ENCODE measurements at places on chromosomes 6 and 20.

DNA sequence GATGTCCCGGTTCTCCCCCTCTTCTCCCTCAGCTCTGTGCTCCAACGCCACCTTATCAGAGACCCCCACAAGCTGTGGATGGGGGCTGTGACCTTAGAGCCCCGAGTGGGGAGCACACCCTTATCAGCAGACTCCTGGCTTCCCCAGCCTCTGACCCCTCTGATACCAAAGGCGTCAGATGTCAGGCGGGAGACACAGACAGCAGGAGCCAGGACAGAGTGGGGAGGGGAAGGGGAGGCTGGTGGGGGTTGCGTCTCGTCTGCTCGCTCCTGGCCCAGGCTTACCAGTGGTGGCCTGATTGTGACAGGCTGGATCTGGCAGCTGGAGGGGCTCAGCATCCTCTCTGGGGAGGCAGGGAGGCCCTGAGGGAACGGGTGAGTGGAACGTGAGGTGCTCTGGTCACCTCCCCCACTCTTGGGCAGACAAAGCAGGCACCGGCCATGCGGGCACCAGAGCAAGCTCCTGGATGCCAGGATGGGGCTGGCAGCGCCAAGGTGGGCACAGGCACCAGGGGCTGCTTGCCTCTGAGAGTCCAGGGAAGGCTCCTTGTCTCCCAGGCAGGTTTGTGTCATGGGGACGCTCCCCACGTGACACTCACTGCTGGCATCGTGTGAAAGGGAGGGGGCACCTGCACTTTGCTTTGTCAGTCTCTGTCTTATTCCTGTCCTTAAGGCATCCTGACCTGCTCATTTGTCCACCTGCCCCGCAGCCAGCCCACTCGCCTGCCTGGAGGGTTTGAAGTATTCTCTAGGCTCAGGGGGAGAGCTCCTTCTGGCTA lies 27.8 kb upstream of the GATA5 start:
- DNase-seq: no peak

DNA sequence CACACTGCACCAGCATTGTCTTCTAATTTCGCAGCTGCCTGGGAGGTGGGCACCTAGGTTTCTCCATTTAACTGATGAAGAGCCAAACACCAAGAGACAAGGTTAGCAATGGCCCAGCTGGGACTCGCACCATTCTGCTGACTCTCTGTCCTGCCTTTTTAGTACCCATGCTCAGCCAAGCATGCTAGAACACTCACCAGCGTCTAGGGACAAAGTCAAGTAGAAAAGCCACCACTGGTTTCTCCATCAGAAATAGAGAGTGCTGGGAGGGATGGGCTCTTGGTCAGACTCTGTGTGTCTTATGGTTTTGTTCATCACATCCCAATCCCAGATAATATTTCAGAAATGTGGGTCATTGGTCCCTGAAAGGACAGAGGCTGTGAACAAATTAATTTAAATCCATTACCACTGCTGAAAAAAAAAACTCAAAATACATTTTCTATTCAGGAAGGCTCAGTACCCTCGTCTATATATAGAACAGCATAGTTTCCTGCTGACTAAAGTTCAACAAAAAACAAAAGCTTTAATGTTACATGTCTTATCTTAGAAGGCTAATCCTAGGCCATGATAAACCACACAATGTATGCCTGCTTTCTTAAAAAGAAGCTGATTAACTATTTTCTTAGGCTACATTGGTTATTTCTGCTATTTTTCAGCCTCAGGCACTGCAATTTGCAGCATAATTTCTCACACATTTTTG lies 111.0 kb downstream of the TBC1D7 start:
- DNase-seq: no peak

- DNase-seq: no peak
Observed at GRCh38 chr6:39577446-39578165, 147.6 kb downstream of the KIF6 start.

DNA sequence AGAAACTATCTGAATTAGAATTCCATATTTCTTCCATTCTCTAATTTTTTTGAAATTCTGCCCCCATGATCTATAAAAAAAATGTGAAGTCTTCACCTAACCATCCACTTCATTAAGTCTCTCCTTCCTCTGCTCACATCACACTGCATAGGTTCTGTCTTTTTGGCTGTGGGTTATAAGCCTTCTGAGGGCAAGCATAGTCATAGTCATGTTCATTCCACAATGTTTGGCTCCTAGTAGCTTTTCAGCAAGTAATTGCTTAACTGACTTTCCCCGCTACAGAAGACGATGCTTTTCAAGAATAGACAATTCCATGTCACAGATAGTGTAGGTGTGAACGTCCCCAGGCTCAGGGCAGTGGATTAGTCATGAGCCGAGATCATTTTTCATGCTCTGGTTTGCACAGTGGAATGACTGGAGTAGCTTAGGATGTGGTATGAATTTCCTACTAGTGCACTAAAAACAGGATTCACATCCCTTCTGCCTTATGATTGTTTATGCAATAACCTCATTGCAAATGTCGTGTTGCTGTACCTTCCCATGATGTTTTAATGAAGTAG lies 29.1 kb downstream of the WRNIP1 start:
- no peak for DNase-seq

- DNase-seq: no peak
Observed at GRCh38 chr6:157985378-157986155, 3.9 kb downstream of the SYNJ2 start.

DNA sequence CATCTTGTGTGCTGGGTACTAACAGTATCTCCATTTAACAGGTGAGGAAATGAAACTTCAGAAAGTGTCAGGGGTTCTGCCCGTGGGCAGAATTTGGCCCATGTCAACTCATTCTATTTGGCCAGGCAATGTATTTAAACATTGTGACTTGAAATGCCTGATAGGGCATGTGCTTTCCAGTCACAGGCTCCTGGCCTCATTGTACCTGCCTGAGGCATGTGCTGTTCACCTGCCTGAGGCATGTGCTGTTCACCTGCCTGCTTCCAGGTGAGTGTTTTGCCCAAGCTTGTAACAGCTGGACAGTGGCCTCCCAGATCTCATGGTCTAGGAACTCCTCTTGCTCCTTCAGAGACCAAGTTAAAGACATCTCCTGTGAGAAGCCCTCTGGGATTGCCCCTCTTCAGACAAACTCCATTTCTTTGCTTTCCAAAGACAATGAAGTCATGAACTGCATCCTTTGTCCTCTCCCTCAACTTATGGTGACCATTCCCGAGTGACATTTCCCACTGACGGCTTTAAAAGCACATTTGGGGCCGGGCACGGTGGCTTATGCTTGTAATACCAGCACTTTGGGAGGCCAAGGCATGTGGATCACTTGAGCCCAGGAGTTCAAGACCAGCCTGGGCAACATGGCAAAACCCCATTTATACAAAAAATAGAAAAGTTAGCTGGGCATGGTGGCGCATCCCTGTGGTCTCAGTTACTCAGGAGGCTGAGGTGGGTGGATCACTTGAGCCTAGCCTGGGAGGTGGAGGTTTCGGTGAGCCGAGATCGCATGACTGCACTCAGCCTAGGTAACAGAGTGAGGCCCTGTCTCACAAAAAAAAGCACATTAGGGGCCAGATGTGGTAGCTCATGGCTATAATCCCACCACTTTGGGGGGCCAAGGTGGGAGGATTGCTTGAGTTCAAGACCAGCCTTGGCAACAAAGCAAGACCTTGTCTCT lies 48.7 kb downstream of the BCAS4 start:
- DNase-seq: no peak

GRCh38 chr6:14274546-14275492 lies 157.2 kb downstream of the CD83 start:
- DNase-seq: no peak

GRCh38 chr20:3067139-3068014 lies 4.0 kb upstream of the OXT start:
- DNase-seq: no peak

- DNase-seq: peak; percentile 33
Observed at GRCh38 chr6:167706313-167707109, 120.2 kb upstream of the AFDN start.

GRCh38 chr20:53872561-53873229 lies 197.7 kb downstream of the BCAS1 start:
- DNase-seq: peak; percentile 70

DNA sequence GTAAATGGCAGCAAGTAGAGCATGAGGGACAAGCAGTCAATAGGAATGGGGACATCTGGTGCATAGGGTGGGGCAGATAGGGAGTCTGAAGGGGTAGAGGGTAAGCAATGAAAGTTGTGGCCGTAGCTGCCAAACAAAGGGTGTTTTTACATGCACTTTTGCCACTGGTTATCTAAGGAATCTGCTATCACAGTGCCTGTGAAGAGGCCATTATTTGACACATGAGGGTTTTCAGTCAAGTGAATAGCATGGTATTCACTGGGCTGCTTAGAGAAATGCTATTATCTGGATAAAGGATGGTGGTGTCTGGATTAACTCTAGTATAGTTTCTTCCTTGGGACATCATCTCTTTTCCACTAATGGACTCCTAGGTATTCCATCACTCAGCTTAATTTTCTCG lies 118.2 kb downstream of the CARMIL1 start:
- no peak for DNase-seq

- no peak for DNase-seq
Observed at GRCh38 chr20:41390889-41391288, 24.3 kb upstream of the EMILIN3 start.

DNA sequence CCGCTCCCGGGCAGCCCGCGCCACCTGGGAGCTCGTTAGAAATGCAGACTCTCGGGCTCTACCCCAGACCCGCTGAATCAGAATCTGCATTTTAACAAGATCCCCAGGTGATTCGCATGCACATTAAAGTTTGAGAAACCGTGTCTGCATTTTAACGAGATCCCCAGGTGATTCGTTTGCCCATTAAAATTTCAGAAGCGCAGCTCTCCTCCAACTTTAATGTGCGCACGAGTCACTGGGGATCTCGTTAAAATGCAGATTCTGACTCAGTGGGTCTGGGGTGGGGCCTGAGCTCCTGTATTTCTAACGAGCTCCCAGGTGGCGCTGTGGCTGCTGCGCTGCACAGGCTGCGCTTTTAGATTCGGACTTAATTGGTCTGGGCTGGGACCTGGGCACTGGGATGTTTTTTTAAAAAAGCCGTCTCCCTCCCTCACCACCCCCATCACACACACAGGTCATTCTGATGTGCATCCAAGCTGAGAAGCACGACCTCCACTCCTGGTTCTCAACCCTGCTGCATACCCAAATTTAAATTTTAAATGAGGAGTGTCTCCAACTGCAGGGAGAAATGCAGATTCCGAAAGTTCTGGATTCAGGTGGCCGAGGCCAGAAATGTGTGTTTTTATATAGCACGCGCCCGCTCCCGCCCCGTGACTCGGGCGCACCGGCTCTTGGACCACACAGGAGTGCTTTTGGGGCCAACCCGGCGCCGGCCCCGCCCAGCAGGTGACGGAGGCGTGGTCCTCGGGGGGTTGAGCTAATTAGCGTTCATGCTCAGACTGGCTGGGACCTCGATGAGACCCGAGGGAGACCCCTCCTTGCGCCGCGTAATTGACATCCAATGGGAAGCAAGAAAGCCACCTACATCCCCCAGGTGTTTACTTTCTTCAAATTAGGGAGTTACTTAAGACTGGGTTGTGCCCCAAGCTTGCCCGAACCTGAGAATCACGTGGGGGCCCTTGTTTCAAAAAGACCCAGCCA lies 85.8 kb downstream of the ZFP64 start:
- DNase-seq: no peak

DNA sequence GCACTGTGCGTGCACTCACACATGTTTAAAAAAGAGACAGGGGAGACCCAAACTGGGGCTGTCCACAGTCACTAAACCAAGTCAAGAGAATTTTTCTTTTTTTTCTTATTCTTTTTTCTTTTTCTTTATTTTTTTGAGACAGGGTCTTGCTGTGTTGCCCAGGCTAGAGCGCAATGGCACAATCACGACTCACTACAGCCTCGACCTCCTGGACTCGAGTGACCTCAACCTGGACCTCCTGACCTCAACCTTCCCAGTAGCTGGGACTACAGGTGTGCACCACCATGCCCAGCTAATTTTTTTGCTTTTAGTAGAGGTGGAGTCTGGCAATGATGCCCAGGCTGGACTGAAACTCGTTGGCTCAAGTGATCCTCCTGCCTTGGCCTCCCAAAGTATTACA lies 89.4 kb upstream of the NFATC2 start:
- DNase-seq: no peak

DNA sequence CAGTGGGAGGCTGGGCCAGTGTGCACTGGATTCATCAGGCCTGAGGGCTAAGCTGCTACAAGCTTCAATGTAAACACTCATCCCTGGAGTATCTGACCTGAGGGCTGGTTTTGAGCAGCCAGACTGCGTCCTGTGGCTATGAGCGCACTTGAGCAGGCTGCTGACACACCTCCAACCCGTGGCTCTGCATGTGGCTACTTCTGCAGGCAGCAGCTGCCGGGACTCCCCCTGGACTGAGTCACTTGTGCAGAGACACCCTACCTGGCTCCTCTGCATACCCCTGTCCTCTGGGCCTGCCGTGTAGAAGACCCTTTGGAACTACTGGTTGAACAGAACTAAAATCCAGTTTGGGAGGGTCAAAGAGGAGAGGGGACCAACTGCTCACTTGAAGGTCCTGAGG lies 172.0 kb downstream of the SCP2D1 start:
- no peak for DNase-seq

GRCh38 chr20:33789109-33789857 lies 21.9 kb upstream of the CHMP4B start:
- no peak for DNase-seq

- no peak for DNase-seq
Observed at GRCh38 chr6:63502156-63502555, 70.1 kb upstream of the LOC128125822 start.

GRCh38 chr6:27288136-27289044 lies 23.7 kb downstream of the POM121L2 start:
- DNase-seq: no peak

DNA sequence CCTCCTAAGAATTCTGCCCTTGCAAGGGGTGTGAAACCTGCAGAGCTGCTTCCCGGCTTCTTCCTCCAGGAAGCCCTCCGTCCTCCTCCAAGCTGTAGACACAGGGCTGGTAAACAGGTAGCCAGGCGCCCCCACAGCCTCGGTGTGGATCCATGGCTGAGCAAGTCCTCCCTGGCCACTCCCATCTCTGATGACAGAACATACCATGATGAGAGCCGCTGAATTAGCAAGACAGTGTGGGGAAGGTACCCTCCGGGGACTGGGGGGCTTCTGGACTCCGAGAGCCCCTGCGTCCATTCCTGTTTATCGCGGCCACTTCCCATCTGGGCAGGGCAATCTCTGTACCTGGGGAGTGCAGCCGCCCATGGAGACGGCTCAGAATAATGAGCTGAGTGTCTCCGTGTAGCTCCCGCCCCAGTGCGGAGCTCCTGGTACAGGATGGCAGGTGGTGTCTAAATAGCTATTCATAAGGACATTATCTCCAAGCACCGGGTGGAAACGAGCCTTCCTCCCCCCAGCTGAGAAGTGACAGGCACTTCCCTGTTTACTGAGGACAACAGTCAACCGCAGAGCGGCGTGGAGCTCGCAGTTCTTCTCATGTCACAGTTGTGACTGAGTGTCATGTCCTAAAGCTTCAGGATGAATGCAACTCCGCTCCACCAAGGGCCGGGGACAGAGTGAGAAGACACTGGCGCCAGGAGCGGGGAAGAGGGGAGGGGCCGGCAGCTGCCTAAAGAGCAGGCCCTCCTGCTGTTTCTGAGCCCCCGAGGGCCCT lies 22.7 kb upstream of the NTSR1 start:
- DNase-seq: no peak

DNA sequence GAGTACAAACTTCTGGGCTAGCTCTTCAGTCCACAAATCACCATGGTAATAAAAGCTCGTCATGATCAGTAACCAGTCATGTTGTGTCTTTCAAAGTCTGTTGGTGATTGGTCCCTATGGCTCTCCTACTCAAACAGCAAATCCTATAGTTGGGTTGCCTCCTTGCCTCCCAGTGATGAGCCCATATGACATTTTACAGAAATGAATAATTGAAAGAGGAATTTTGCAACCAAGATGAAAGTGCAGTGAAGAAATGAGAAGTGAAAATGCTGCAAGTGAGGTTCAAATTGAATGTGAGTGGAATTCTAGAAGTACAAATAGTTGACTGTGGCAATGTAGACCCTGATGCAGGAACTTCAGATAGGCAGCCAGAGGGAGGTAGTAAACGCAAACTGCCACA lies 5.1 kb upstream of the SIRPD start:
- DNase-seq: no peak
